ENCODE measurements at places on chromosomes 16 and 17.

GRCh38 chr17:68603656-68604055, 2.5 kb upstream of the FAM20A start:
- no peak for DNase-seq

DNA sequence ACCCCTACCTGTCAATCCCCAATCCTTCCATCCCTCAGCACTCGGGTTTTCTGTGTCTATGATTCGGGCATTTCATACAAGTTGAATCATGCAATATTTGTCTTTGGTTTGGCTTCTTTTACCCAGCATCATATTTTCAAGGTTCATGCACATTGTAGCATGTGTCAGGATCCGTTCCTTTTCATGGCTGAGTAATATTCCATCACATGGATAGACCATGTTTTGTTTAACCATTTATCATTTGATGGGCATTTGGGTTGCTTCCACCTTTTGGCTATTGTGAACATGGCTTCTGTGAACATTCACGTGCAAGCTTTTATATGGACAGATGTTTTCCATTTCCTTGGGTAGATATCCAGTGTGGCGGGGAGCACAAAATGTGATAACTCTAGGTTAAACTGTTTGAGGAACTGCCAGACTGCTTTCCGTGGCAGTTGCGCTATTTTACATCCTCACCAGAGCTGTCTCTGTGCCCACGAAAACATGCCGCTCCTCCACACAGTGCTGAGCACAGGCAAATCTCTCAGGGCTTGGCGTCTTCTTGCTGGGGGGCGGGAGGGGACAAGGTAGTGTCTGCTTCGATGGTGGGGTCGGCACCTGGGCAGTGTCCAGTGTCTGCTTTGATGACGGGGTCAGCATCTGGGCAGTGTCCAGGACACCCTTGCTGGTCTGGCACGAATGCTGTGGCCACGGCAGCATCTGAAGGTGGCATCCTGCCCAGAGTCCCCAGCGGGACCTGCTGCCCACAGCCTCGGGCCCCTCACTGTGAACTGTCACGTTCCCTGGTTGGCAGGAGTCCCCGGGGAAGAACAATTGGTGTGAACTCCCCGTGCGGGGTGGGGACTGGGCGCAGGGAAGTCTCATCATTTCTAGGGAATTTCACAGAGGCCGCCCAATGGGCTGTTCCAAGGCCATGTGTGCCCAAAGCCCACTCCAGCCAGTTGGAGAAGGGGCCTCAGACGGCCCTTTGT, 32.4 kb upstream of the JPH3 start:
- no peak for DNase-seq

- peak; percentile 22 for DNase-seq
Observed at GRCh38 chr17:55437159-55437605, 15.5 kb upstream of the MMD start.

GRCh38 chr16:77335652-77336234, 99.1 kb downstream of the ADAMTS18 start:
- DNase-seq = no peak

DNA sequence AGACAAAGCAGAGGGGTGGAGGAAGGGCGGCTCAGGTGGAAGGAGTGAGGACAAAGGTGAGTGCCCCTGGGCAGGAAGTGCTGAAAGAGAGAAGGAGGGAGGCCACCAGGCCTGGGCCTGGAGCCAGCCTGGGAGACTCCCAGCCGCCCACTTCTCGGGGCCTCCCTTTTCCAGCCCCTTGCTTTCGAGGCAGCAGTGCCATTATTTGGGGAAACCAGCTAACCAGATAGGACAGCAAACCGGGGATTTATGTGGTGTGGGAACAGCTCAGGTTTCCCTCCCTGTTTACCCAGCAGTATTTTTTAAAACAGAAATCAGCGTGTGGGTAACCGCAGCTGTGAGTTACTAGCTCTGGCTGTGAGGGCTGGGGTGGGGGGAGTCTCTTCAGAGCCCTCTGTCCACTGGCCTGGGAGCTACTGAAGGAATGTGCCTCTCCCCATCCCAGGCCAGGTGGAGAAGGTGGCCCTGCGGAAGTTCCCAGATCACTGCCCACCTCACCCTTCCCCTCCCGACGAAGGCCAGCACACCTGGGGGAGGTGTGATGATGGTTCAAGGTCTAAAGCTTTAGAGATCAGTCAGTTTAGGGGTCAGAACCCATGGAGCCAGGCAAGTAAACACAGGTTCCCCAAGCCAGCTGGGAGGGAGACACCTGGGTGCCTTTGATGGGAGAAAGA, 8.4 kb upstream of the MEOX1 start:
- DNase-seq = peak; percentile 28

DNA sequence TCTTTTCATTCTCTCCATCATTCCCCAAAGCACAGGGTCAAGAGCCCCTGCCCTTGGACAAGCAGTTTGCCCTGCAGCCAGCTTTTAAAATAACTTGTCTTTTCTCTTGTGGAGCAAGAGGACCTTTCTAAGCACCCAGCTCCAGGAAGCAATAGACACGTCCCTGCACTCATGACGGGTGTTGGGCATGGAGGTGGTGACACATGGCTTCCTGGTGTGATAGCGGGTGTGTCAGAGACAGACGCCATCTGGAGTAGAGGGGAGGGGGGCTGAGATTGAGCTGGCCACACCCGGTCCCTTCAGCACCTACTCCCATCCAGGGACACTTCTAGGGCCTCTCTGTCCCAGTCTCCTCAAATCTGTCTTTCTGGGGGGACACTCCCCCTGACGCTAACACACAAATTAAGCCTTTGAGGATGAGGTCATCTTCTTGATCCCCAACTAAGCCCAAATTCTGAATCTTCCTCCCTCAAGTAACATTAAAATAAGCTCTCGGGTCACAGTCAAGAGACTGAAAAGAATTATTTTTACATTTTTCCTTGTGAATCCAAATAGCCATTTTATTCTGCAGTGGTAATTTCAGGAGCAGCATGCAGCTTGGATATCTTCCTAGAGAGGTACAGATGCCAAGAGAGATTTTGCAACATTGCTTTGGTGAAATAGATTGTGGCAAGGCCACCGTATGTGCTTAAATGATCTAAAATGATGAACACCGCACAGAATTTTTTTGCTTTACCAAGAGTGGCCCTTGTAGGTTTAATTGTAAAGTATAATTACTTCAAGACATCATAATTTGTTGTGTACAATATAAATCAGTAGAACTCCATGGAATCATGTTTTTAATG, 216.6 kb upstream of the IRX3 start:
- DNase-seq = no peak

- no peak for DNase-seq
Observed at GRCh38 chr16:50835358-50836060, 93.6 kb downstream of the CYLD start.

GRCh38 chr17:67335245-67335835, 31.0 kb downstream of the PSMD12 start:
- no peak for DNase-seq

DNA sequence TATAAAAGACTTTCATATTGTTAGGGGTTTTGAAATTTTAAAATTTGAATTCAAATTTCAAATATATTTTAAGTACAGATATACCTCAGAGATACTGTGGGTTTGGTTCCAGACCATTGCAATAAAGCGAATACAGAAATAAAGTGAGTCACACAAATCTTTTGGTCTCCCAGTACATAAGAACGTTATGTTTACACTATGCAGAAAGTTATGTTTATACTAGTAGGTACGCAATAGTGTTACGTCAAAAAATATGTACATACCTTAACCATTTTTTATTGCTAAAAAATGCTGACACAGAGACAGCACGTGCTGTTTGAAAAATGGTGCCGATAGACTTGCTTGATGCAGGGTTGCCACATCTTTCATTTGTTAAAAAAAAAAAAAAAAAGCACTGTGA, 19.7 kb downstream of the NUP88 start:
- no peak for DNase-seq
